ENCODE measurements at places on chromosomes 7 and 10. TPM values are rescaled to one million over a fixed set of nuclear protein-coding genes. Genes with fewer than 3 reads are reported as not detected.

DNA sequence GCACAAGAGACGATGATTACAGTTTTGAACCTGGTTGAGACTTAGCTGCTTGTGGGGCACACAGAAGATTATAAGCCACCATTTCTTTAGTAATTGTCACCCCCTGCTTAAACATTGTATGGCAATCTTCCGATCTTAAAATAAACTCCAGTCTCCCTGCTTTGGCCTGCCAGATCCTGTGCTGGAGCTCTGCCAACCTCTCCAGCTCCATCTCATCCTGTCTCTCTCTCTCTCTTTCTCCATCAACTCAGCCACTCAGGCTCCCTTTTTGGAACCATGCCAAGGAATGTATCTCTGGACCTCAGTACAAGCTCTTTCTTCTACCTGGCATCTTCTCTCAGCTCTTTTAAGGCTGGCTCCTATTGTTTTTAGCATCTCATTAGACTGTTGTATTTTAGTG is 1053.2 kb downstream of the REEP3 start:
- DNase-seq = no peak
- no peaks in the 10 kb centered on the region for H3K4me1 ChIP-seq
- no peak overlapping the region for H3K27ac ChIP-seq
- no peak overlapping the region for H3K4me3 ChIP-seq
- no peaks in the 10 kb centered on the region for H3K27me3 ChIP-seq

DNA sequence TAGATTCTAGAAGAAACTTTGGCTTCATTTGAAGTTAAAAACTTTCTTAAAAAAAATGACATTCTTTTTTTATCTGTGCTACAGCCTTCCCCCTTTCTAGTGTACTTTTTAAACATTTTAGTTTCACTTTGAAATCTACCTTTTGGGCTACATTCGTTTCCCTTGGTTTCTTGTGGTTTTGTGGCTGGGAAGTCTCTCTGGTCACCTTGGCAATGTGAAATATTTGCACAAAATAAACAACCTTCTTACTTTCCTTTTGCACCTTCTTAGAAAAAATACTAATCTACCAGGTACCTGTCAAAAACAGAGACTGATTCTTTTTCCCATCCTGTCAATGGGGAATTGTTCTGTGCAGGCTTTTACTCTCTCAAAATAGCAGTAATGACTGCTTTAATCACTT is 350.2 kb downstream of the GATA3 start:
- H3K4me1 ChIP-seq = peaks cover 45% of the 10 kb centered on the region
- peak overlapping the region; percentile 7 for H3K4me3 ChIP-seq
- DNase-seq = no peak
- H3K27me3 ChIP-seq = no peaks in the 10 kb centered on the region
- peak overlapping the region; percentile 91 for H3K27ac ChIP-seq

- no peaks in the 10 kb centered on the region for H3K4me1 ChIP-seq
- no peak overlapping the region for H3K27ac ChIP-seq
- H3K27me3 ChIP-seq = no peaks in the 10 kb centered on the region
- H3K4me3 ChIP-seq = no peak overlapping the region
Measured at GRCh38 chr10:67302701-67303100, 376.9 kb downstream of the LRRTM3 start.

DNA sequence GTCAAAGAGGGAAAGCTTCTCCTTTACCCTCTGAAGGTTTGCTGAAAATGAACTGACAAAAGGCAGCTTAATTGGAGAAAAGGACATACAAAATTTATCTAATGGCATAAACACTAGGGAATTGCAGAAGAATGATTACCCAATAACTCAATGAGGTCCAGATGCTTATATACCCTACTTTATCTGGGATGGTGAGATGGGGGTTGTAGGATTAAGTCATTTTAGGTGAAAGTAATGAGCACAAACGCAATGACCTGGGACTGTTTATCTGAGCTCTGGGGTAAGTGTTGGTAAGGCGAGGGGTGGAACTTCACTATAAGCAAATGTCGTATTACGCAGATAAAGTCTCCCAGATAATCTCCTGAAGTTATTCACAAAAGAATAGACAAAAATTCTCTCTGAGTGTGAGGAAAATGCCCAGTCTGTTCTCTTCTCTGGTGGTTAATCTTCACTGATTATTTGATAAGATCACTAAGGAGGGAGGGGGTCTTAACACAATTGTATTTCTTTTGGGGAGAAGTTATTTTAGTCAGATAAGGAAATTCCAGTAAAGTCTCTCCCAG is 1067.8 kb downstream of the DNAJB9 start:
- no peak for DNase-seq
- H3K36me3 ChIP-seq = no peaks in the 10 kb centered on the region
- H3K4me3 ChIP-seq = no peak overlapping the region
- no peak overlapping the region for H3K27ac ChIP-seq
- no peaks in the 10 kb centered on the region for H3K4me1 ChIP-seq

DNA sequence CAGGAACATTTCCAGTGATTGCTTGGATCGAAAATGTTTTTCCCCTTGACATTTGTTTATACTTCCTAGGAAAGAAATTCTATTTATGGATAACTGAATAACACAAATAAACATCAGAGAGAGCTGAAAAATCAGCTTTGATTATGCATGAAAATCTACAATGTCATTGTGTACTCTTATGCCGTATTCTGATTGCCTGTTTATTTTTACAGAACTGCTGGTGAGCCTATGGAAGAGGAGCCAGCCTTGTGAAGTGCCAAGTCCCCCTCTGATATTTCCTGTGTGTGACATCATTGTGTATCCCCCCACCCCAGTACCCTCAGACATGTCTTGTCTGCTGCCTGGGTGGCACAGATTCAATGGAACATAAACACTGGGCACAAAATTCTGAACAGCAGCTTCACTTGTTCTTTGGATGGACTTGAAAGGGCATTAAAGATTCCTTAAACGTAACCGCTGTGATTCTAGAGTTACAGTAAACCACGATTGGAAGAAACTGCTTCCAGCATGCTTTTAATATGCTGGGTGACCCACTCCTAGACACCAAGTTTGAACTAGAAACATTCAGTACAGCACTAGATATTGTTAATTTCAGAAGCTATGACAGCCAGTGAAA is 121.5 kb downstream of the TWIST1 start:
- no peaks in the 10 kb centered on the region for H3K36me3 ChIP-seq
- no peak overlapping the region for H3K4me3 ChIP-seq
- DNase-seq = no peak
- H3K27ac ChIP-seq = no peak overlapping the region
- H3K4me1 ChIP-seq = no peaks in the 10 kb centered on the region

DNA sequence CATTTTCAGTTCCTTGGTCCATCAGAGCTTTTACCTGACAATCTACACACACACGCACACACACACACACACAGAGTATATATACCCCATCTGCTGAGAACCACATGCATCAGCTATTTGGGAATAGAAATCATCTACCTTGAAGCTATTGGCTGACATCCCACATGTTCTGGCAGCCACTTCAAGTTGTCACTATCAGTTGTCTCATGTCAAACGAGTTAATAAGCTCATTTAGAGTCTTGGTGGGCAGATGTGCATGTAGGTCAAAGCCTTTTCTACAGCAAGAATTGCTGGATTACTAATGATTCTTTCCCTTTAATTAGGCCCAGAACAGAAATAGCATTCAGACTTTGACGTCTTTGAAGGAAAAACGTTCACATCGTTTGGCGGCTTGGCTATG is 36.8 kb downstream of the COL28A1 start:
- no peaks in the 10 kb centered on the region for H3K4me1 ChIP-seq
- no peak overlapping the region for H3K4me3 ChIP-seq
- no peaks in the 10 kb centered on the region for H3K36me3 ChIP-seq
- no peak overlapping the region for H3K27ac ChIP-seq
- no peaks in the 10 kb centered on the region for H3K27me3 ChIP-seq

- H3K27me3 ChIP-seq = no peaks in the 10 kb centered on the region
- no peaks in the 10 kb centered on the region for H3K4me1 ChIP-seq
- no peaks in the 10 kb centered on the region for H3K36me3 ChIP-seq
- H3K4me3 ChIP-seq = no peak overlapping the region
- DNase-seq = no peak
Measured at GRCh38 chr10:80737209-80737608, 199.5 kb downstream of the SH2D4B start.

- no peaks in the 10 kb centered on the region for H3K4me1 ChIP-seq
- no peaks in the 10 kb centered on the region for H3K27me3 ChIP-seq
- H3K27ac ChIP-seq = no peak overlapping the region
Measured at GRCh38 chr7:81244224-81244623, 325.4 kb upstream of the SEMA3C start.

- H3K27me3 ChIP-seq = no peaks in the 10 kb centered on the region
Measured at GRCh38 chr10:33026422-33026821, 68.4 kb upstream of the ITGB1 start.

- H3K4me3 ChIP-seq = no peak overlapping the region
- DNase-seq = no peak
- no peaks in the 10 kb centered on the region for H3K4me1 ChIP-seq
Measured at GRCh38 chr10:14481752-14482151, 151.0 kb upstream of the FRMD4A start.

WNT2 gene
- not detected for total RNA-seq

XRCC2 gene
- 1.3 TPM for total RNA-seq

KCNH2 gene
- not detected for total RNA-seq

Data from natural killer cell (primary cell).